SK-N-MC (cell line): ENCODE measurements at places on chromosomes 5 and 9.

DNA sequence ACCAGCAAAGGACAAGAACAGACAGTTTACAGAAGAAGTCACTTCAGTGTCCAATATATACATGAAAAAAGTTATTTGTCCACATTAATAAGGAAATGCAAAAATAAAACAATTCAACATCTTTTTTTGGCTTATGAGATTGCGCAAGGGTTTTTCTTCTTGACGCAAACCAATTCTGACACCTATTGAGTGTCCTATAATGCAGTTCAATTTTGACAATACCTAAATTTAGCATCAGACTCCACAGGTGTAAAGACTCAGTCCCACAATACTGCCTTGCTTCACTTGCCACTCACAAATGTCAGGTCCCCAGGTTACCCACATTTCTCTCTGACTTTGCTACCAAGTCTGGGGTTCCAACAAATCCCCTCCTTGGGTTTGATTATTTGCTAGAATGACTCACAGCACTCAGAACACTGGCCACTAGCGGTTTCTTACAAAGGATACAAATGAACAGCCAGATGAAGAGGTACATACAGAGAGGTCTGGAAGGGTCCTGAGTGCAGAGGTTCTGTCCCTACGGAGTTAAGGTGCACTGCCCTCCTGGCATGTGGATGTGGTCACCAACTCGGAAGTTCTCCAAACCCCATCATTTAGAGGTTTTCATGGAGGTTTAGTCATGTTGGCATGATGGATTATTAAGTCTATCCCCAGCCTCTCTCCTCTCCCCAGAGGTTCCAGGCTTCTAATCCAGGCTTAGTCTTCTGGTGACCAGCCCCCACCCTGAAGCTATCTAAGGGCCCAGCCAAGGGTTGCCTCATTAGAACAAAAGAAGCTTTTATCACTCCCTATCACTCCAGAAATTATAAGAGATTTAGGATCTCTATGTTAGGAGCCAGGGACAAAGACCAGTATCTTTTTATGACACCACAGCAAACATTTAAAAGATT lies 27.0 kb upstream of the SLC22A5 start:
- DNase-seq: no peak

GRCh38 chr9:91761362-91761761 lies 188.7 kb downstream of the ROR2 start:
- no peak for DNase-seq

- no peak for DNase-seq
Measured at GRCh38 chr5:50763846-50764245, 97.4 kb downstream of the PARP8 start.

DNA sequence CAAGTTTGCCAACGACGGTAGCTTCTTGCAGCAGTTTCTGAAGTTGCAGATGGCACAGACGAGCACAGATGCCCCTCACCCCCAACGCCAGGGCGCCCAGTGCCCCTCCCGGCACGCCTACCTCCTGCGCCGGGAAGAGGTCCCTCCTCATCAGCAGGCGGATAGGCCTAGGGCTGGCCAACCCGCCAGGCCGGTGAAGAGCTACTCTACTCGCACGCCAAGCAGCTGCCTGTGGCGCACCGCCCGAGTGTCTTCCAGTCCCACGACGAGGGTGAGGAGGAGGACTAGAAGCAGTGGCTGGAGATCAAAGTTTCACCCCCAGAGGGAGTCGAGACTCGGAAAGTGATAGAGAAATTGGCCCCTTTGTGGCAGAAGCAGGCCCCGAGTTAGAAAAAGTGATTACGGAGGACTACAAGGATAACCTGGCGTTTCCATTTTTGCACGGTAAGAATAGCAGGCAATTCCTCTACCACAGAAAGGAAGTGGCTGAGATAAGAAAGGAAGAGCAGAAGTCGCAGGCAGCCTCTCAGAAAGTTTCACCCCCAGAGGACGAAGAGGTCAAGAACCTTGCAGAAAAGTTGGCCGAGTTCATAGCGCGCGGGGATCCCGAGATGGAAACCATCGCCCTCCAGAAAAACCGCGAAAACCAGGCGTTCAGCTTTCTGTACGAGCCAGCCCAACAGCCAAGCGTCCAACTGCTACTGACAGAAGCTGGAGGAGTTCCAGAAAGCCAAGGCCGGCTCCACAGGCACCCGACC lies 170.4 kb downstream of the HINT1 start:
- no peak for DNase-seq

GRCh38 chr9:6689893-6690674 lies 44.6 kb upstream of the GLDC start:
- DNase-seq: no peak

DNA sequence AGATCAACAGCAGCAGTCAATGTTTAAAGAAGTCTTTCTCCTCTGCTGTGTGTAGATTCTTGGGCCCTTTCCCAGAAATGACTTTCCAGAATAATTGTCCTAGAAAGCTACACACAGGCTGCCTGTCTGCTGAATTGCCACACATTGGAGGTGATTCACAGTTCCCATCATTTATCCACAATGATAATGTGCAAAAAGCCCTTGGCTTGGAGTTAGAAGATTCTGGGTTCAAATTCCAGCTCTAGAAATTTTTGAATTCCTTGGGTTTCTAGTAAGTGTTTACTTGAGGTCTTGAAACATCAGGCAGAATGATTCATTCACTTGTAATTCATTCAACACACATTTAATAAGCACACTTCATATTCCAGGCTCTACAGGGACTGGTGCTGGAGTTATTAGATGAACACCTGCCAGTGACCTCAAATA lies 28.6 kb upstream of the EPB41L4B start:
- no peak for DNase-seq

GRCh38 chr9:97723819-97724218 lies 26.7 kb upstream of the XPA start:
- DNase-seq: no peak

- DNase-seq: no peak
Measured at GRCh38 chr5:68286612-68286912, 71.0 kb downstream of the PIK3R1 start.

DNA sequence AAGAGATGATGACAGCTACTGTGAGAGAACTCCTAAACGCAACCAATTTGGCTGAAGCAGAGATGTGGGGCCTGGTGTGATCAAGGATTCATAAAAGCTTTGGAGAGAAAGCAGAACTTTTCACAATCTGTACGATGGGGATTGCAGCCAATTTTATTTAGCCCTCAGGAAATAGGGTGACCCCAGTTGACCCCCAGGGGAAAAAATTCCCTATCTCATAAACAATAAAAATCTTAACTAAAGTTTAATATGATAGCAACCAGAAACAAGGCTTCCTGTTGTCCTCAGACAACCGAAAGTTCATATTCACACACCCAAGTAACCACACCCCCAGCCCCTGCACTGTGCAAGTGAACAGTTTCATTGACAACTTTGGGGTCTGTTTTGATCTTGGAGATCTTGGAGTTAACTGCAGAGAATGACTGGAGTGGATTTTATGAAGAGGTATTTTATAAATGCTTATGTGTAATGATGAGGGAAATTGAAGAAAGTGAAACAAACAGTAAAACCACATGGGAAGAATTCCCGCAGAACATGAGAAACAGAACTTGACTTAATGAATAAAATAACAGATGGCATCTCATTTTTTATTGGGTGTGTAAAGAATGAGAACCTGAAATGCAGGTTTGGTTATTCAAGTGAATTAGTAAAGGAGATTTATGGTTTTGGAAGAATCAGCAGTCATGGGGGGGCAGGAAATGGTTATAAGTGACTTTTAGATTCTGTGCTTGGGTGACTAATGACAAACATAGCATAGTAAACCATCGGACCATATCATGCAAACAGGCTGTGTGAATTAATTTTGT lies 94.5 kb downstream of the PDE4D start:
- no peak for DNase-seq

GRCh38 chr9:116323571-116323970 lies 170.0 kb downstream of the PAPPA start:
- DNase-seq: no peak

- DNase-seq: no peak
Measured at GRCh38 chr9:24545285-24545684, 412 bp downstream of the IZUMO3 start.

GRCh38 chr9:38361473-38361850 lies 31.0 kb upstream of the ALDH1B1 start:
- no peak for DNase-seq

DNA sequence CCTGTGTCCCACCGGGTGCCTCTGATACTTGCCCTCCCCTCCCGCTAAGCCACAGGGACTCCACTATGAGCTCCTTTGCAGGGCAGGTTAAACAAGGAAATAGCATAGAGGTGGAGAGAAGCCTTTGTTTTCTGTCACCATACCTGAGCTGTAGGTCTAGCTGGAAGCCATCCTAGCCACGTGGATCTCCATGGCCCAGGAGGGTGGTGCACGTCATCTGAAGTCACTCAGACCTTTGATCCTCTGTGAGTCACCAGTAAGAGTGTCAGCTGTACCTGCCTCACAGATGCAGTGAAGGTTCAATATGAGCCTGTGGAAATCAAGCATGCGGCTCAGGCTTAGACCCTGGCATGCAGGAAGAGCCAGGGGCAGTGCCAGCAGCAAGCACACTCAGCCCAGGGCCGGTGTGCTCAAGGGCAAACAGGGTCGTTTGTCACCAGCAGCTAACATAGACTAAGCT lies 55.1 kb downstream of the ASS1 start:
- no peak for DNase-seq

DNA sequence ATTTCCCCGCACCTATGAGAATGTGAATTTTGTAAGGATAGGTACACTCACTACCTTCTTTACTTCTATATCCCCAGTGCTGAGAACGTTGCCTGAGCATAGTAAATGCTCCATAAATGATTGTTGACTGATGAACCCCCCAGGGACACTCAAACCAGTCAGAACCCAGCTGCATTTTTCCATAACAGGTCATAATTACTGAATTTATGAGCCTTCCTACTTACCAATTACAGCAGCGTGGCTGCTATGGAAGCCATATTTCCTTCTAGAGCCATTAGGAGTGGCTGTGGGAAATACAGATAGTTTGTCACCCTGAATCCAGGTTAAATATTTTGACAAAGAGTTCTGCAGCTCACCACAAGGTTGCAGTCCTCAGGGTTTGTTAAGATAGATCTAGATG lies 135.0 kb downstream of the TAF11L14 start:
- DNase-seq: no peak

GRCh38 chr5:135309391-135310327 lies 89.4 kb downstream of the MACROH2A1 start:
- DNase-seq: no peak

- no peak for DNase-seq
Measured at GRCh38 chr5:106894964-106895363, 775.8 kb downstream of the EFNA5 start.
